Stimulated activated naive CD4-positive, alpha-beta T cell (primary cell): ENCODE measurements at places on chromosomes 2 and 18.
A peak's percentile ranks its signal among the peaks of the same experiment; 100 is the strongest.

GRCh38 chr2:180130403-180130802 is 123.3 kb upstream of the CWC22 start:
- DNase-seq, result no peak

DNA sequence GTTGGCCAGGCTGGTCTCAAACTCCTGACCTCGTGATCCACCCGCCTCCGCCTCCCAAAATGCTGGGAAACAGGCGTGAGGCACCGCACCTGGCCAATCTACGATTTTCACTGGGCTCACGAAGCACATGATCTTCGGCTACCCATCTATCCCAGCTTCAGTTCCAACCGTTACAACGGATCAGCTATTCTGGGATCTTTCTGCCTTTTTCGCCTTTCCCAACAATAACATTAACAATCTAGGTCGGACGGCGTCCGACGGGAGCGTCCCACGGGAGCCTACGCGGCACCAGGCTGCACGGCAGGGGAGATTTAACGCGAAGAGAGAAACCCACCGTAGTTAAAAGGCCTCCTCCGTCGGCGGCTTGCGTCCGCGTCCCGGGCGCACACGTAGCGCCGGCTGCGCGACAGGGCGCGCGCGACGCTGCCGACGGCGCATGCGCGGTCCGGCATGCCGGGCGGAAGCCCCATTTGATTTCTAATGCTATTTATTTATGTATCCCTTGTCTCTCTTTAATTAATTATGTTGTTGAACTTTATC is at the start of gene MSL3B:
TSS of gene MSL3B (minus strand) at position 394 of the 540 bp plus-strand sequence.
- DNase-seq, result peak; percentile 40

- no peak for DNase-seq
Observed at GRCh38 chr2:134271758-134272157, 17.9 kb downstream of the MGAT5 start.

DNA sequence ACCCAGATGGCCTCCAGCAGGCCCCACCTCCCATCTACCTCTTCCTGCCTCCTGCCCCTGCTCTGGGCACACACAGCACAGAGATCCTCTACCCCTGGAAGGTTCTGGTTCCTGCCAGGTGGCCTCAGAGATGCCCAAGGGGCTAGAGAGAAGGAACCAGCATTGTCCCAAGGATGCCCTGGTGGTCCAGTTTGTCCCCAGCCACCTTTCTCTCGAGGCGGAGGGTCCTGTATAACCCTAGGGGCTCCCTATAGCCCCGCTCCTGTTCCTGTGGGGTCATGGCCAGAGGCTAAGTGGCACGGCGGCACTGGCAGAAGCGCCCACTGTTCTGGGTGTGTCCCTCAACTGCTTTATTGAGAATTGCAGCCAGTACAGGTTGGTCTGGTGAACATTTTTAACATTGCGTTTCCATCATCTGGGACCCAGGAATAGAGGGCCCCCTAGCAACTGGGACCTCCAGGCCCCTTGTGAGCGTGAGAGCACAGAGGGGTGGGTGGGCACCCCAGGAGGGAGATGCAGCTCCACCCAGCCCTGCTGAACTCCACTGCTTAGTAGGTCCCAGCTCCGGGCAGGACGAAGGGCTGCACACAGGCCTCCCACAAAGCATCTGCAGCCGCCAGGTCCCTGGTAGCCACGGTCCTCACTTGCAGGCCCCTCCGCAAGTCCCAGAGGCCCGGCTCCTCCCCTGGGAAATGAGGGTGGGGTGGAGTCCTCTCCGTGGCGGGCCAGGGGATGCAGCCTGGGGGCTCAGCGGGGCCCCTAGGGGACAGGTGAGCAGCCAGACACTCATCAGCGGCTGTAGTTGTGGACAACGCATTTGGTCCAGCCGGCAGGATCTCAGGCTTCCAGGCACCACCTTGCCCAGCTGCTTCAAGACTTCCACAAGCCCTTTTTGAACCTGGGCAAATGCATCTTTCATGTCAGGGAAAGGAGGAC is 33.1 kb downstream of the GPC1 start:
- DNase-seq, result no peak

- DNase-seq, result no peak
Observed at GRCh38 chr18:1438458-1438910, 533.8 kb downstream of the ADCYAP1 start.
